ENCODE measurements at places on chromosomes 2 and 18.

DNA sequence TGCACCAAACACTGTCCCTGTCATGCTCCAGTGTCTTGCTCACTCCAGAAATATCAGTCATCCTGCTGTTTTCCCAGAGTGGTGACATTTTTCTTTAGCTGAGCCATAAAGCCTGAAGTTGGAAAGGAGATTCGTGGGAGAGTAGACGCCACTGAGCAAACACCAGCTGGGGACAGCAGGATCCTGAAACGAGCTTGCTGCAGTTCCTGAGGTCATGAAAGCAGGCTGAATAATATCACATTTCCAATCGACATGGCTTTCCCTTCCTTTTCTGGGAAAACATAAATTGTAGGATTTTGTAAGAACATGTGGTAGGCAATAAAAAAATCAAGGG is 276.4 kb downstream of the CDCA7 start:
- DNase-seq, result peak; percentile 27

- no peak for DNase-seq
Measured at GRCh38 chr2:275466-275865, 10.7 kb downstream of the ACP1 start.

GRCh38 chr18:63149302-63149587 is 170.3 kb downstream of the BCL2 start:
- no peak for DNase-seq

GRCh38 chr2:20501974-20502373 is 55.1 kb downstream of the RHOB start:
- no peak for DNase-seq

- DNase-seq, result no peak
Measured at GRCh38 chr18:48814490-48815178, 136.1 kb downstream of the SMAD7 start.

DNA sequence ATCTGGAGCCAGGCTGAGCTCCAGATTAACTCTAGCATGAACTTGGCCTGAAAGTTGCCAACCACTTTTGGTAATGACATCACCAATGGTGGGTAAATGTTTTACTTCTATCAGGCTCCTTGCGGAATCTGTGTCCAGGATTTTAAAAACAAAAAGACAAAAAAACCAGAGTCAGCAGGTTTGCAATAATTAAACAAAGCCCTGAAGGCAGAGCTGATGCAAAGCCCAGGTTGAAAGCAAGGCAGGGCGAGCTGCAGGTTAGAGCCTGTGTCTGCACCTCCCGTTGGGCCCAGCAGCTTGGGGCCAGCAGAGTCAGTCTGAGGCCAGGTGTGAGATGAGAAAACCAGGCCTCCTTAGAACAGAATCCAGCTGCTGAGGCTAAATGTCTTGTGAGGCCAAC is 29.1 kb upstream of the ALK start:
- no peak for DNase-seq

- DNase-seq, result no peak
Measured at GRCh38 chr2:38406597-38407110, 29.6 kb upstream of the ATL2 start.

Data from SHP77 treated with DMSO at 0.1 percent for 48 hours (cell line).